Esophagus squamous epithelium (tissue), 5 donors: ENCODE measurements at places on chromosomes 5 and 9. TPM values are rescaled to one million over a fixed set of nuclear protein-coding genes. Genes with fewer than 3 reads are reported as not detected.

The SMIM33 gene
- total RNA-seq, result not detected

DNA sequence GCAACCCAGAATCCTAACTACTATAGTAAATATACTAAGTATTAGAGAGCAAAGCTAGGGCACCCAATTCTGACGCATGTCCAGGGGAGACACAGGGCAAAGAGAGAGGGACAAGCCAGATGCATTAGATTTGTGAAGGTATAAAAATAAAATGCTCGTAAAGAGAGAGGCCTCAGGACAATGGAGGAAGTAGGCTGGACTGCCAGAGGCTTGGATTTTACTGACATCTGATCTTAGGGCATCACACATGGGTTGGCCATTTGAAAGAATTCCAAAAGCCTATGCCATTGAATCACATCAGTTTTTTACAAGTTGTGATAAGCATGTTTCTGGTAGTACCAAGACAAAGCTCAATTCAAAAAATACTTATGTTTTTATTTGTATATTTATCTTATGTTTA is 149.3 kb upstream of the MSX2 start:
- no peaks in the 10 kb centered on the region for H3K36me3 ChIP-seq
- H3K27me3 ChIP-seq, result peaks cover 6% of the 10 kb centered on the region
- DNase-seq, result no peak
- no peak overlapping the region for H3K27ac ChIP-seq

The ARL10 gene
- 10.1 TPM for total RNA-seq

GRCh38 chr5:115396081-115396480 is 99.6 kb upstream of the CCDC112 start:
- no peak for DNase-seq
- H3K27ac ChIP-seq, result no peak overlapping the region
- no peaks in the 10 kb centered on the region for H3K36me3 ChIP-seq
- no peaks in the 10 kb centered on the region for H3K27me3 ChIP-seq
- H3K4me1 ChIP-seq, result peaks cover 9% of the 10 kb centered on the region

GRCh38 chr5:73781107-73781768 is 155.2 kb downstream of the ARHGEF28 start:
- H3K36me3 ChIP-seq, result no peaks in the 10 kb centered on the region
- H3K4me3 ChIP-seq, result no peak overlapping the region
- H3K27ac ChIP-seq, result no peak overlapping the region
- no peaks in the 10 kb centered on the region for H3K27me3 ChIP-seq

The CTNND2 gene
- not detected for total RNA-seq

The PCDHB8 gene
- total RNA-seq, result 0.38 TPM

DNA sequence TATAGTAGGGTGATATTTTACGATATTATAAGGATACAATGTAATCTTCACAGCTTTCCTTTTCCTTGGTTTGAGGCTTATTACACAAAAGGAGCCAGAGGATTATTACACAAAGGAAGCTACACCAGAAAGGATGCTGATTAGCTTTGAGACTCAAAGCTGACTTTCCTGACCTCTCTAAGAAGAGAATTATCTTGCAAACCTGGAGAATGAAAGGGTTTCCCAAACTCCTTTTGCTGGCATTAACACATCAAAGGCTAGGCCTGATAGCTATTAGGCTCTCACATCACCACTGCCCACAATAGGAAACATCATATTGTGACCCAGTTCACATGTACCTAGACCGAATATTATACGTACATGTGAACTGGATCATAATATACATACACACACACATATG is 34.2 kb upstream of the CHD1 start:
- no peak for DNase-seq
- H3K27me3 ChIP-seq, result no peaks in the 10 kb centered on the region
- no peak overlapping the region for H3K27ac ChIP-seq
- no peak overlapping the region for H3K4me3 ChIP-seq
- H3K36me3 ChIP-seq, result no peaks in the 10 kb centered on the region
- no peaks in the 10 kb centered on the region for H3K4me1 ChIP-seq

GRCh38 chr9:124079176-124079925 is 67.8 kb downstream of the LHX2 start:
- peaks cover 6% of the 10 kb centered on the region for H3K27me3 ChIP-seq
- H3K4me1 ChIP-seq, result peaks cover 15% of the 10 kb centered on the region
- no peak for DNase-seq
- no peak overlapping the region for H3K27ac ChIP-seq
- H3K36me3 ChIP-seq, result no peaks in the 10 kb centered on the region

The CORO2A gene
- total RNA-seq, result 26.5 TPM

DNA sequence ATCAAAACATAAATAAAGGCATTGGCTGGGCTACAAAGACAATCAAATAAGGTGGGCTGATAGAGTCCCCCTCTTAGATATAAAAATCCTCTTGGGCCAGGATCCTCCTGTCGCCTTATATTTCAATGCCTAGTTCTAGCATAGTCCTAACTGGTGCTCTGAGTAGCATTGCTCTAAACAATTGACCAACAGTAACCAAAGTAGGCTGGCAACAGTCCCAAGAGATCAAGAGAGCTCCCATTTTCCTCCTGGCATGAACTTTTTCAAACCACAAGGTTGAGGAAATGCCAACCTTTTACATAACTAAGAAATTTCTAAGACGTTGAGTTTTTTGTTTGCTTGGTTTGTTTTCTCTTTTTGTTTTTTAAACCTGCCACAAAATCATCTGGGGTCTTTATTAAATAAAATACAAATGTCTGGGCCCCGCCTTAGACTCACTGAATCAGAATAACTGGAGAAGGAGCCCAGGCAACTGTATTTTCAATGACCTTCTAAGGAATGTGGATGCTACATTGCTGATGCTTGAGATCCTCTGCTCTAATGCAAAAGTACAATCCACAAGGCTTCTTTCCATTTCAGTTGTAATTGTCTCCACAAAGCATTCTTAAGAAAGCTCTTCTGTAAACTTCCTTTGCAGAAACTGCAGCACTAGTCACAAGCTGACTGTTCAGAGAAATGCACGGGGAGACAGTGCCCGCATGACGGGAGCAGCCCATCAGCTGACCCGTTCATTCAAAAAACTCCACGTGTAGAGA is 2.9 kb downstream of the SLC45A2 start:
- no peak for DNase-seq
- H3K4me1 ChIP-seq, result no peaks in the 10 kb centered on the region
- no peaks in the 10 kb centered on the region for H3K27me3 ChIP-seq
- no peak overlapping the region for H3K27ac ChIP-seq
- H3K4me3 ChIP-seq, result no peak overlapping the region
- H3K36me3 ChIP-seq, result peaks cover 4% of the 10 kb centered on the region

DNA sequence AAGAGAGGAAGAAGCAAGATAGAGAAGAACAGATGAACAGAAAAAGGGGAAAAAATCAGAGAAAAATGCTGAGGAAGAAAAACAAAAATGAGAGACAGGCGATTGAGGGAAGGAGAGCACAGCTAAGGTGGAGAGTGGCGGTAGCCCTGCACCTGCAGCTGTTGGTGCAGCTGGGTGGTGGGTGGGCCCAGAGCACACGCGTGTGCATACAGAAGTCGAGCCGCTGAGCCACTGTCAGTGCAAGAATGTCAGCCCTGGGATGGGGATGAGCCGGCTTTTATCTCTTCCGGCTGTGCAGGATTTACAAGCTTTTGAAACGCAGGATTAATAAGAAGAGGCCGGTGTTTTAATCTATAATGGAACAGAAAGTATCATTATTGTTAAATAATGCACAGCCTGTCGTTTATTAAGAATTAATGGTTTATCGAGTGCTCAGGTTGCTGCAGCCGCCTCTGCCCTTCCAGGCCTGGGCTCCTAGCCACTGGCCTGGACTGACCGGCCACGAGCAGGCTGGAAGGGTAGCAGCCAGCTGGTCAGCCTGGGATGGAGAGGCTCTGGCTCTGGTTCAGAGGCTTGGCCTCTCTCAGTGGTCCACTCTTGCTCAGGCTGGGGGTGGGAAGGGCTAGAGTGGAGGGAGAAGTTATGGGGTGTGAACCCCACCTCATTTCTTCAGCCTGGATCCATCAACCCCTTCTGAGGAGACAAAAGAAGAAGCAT is 68.7 kb downstream of the PCDH1 start:
- H3K4me1 ChIP-seq, result no peaks in the 10 kb centered on the region
- H3K4me3 ChIP-seq, result no peak overlapping the region
- H3K36me3 ChIP-seq, result no peaks in the 10 kb centered on the region
- no peak for DNase-seq

GRCh38 chr5:108989761-108990392 is 242.2 kb downstream of the FER start:
- no peaks in the 10 kb centered on the region for H3K4me1 ChIP-seq
- no peak for DNase-seq
- no peak overlapping the region for H3K27ac ChIP-seq
- H3K36me3 ChIP-seq, result no peaks in the 10 kb centered on the region
- H3K4me3 ChIP-seq, result no peak overlapping the region

DNA sequence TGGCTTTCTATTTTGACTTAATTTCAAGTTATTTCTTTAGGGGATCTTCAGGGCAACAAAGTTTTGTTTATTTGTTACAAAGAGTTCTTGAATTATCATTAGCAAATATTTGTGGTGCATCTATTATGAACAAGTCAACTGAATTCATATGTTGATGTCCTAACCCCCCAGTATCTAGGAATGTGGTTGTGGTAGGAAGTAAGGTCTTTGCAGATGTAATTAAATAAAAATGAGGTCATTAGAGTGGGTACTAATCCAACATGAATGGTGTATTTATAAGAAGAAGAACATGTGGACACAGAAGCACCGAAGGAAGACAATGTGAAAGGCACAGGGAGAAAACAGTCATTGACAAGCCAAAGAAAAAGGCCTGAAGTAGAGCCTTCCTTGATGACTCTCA is 474.0 kb upstream of the DAB2 start:
- H3K27me3 ChIP-seq, result no peaks in the 10 kb centered on the region
- no peak overlapping the region for H3K4me3 ChIP-seq
- no peaks in the 10 kb centered on the region for H3K4me1 ChIP-seq
- no peak for DNase-seq

The IFNK gene
- total RNA-seq, result not detected

- no peak for DNase-seq
- no peaks in the 10 kb centered on the region for H3K36me3 ChIP-seq
- no peak overlapping the region for H3K27ac ChIP-seq
Observed at GRCh38 chr5:53545744-53546143, 14.7 kb upstream of the NDUFS4 start.

The SLC36A2 gene
- total RNA-seq, result not detected

- peaks cover 16% of the 10 kb centered on the region for H3K4me1 ChIP-seq
- no peaks in the 10 kb centered on the region for H3K36me3 ChIP-seq
- no peaks in the 10 kb centered on the region for H3K27me3 ChIP-seq
- no peak overlapping the region for H3K27ac ChIP-seq
- no peak for DNase-seq
Observed at GRCh38 chr5:145660897-145661640, 174.1 kb downstream of the PRELID2 start.
